ENCODE measurements at places on chromosomes 2 and 18.

GRCh38 chr2:74893332-74893731, 59.4 kb downstream of the HK2 start:
- DNase-seq: no peak

DNA sequence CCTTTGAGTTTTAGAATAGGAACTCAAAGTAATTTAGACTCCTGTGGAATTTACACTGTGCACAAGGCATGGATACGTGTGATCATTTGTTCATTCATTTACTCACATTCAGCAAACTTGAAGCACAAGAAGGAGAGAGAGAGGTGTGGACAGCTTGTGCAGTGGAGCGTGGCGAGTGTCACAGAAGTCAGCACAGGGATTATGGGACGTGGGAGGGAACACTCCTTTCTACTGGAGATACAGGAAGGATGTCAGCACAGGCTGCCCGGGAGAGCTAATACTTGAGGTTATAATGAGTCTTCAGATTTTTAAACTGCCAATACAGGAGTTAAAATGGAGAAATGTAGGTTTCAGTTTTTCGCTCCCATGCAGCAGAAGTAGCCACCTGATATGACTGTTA, 7.0 kb downstream of the FAM228A start:
- DNase-seq: no peak

- peak; percentile 15 for DNase-seq
Measured at GRCh38 chr2:224946895-224947294, 95.4 kb downstream of the DOCK10 start.

GRCh38 chr2:113134717-113135116, 7.3 kb downstream of the IL1RN start:
- DNase-seq: no peak

DNA sequence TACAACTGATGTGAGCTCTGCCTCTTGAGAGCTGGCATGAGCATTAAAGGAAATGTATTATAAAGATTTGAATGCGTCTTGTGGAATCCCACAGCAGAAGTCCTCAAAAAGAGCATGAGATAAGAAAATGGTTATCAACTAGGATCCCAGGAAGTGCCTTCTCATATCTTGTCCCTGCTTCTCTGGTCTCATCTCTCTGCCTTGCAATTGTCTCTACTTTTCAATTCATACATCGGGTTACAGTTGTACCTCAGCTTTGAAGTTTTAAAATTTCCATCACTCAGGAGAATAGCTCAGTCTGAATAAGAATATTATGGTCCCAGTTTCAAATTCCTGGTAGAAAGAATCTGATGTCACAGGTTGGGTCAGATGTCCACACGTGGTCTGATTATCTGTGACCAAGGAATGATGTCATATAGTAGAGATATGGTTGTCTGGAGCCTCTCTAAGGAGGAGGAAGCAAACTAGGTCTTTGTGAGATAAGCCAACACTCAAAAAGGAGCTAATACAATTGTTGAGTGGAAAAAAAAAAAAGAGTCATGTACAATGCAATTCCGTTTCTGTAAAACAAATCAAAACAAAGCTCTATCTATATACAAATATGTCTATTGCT, 21.7 kb upstream of the CCDC88A start:
- DNase-seq: no peak

GRCh38 chr18:45974088-45974536, 7.0 kb upstream of the EPG5 start:
- no peak for DNase-seq

DNA sequence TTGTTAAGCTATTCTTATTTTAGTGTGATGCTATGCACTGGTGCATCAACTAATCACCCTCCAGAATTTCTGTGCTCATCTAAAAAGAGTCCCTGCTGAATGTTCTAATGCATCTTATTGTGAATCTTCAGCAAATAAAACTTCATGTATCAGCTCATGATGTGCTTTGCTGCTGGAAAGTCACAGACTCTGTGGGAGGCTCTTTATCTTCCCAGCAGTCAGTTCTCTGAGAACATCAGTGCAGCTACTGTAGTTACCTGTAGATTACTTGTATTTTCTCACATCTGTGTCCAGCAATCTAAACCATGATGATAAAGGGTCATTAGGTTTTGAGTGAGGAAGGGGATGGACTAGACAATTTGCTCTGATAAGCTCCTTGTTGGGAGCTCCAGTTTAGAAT, 141.6 kb upstream of the SP3 start:
- DNase-seq: no peak

DNA sequence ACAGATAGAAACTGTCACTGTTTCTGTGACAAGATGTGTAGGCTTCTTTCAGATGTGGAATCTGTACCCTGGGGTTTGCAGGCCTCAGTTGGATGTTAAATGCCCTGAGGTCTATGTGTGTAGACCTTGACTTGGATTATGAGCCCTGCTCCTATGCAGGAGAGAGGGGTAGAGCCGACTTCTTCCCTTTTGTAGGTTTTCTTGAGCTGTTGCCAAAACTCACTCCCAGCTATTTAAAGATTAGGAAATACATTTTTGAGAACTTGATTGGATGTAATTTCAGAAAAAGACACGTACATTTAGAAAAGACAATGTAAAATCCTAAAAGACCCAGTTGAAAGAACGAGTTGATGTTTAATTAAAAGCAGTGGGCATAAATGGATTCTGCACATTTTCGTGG, 374.8 kb downstream of the SLC4A3 start:
- DNase-seq: no peak

DNA sequence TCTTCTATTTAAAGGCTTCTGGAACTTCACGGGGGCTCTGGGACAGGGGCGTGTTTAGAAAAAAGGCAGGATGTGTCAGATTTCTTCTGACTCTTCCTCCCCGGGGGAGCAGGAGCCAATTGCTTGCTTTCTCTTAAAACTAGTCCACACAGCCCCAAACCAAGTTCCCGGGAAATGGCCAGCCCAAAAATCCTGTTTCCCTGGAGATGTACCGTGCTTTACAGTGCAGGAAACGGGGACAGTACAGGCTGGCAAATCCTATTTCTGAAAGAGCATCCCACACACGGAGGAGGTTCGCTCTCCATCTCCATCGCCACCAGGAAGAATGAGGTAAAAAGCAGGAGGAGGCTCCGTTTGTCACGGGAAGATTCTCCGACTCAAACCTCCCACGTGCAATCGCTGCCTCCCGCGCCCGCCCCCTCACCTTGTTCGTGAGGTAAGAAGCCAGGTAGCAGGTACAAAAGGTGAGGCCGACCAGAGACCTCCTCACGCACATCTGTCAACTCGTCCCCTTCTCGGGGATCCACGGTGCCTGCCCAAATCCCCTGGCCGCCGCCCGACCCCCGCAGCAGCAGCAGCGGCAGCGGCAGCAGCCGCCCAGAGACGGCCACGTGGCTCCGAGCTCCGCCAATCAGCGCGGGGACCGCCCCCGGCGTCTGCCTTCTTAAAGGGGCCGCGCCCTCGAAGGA, 15.6 kb upstream of the RIOK3 start:
- DNase-seq: peak; percentile 65

- no peak for DNase-seq
Measured at GRCh38 chr2:195458936-195459335, 198.1 kb upstream of the SLC39A10 start.

- no peak for DNase-seq
Measured at GRCh38 chr2:101249826-101250225, 2.9 kb upstream of the CNOT11 start.

GRCh38 chr18:28514699-28515098, 337.8 kb upstream of the CDH2 start:
- no peak for DNase-seq

GRCh38 chr2:40480596-40480995, 28.7 kb upstream of the SLC8A1 start:
- DNase-seq: no peak

GRCh38 chr2:85133751-85134254, 611 bp downstream of the TCF7L1 start:
- peak; percentile 29 for DNase-seq

- DNase-seq: no peak
Measured at GRCh38 chr18:13611601-13612195, 114.7 kb downstream of the FAM210A start.

- DNase-seq: no peak
Measured at GRCh38 chr2:237574467-237574866, 8.1 kb downstream of the PRLH start.

GRCh38 chr2:206031950-206032567, 53.9 kb downstream of the INO80D start:
- DNase-seq: no peak

GRCh38 chr2:123563515-123563914, 461.6 kb upstream of the CNTNAP5 start:
- DNase-seq: no peak
